H54 (cell line): ENCODE measurements at places on chromosomes 2 and 18.

- DNase-seq, result no peak
Observed at GRCh38 chr18:26487437-26487836, 60.9 kb downstream of the KCTD1 start.

DNA sequence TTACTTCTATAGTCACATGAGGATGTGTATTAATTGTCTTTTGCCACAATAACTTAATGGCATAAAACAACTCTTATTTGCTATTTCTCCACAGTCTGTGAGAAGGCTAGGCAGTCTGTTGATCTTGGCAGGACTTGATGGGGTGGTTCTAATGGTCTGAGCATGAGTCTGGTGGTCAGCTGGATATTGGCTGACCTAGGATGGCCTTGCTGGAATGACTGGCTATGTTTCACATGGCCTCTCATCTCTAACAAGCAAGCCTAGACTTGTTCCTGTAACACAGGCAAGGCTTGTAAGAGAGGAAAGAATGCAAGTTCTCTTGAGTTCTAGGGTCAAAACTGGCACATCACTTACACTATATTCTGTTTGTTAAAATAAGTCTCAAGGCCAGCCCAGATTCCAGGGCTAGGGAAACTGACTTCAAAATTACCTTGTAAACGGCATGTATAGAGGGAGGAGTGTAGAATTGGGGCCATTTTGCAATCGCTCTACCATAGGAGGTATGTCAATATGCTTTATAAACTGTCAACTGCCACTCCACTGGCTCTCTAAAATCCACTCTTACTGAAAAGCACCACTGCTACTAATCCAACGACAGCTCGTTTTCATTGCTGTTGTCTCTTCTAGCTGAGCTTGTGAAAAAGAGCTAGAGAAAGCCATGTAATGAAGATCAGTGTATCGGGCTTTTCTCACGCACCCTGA lies 325.0 kb upstream of the PKDCC start:
- no peak for DNase-seq

- no peak for DNase-seq
Observed at GRCh38 chr2:182606728-182607681, 109.1 kb upstream of the DNAJC10 start.

DNA sequence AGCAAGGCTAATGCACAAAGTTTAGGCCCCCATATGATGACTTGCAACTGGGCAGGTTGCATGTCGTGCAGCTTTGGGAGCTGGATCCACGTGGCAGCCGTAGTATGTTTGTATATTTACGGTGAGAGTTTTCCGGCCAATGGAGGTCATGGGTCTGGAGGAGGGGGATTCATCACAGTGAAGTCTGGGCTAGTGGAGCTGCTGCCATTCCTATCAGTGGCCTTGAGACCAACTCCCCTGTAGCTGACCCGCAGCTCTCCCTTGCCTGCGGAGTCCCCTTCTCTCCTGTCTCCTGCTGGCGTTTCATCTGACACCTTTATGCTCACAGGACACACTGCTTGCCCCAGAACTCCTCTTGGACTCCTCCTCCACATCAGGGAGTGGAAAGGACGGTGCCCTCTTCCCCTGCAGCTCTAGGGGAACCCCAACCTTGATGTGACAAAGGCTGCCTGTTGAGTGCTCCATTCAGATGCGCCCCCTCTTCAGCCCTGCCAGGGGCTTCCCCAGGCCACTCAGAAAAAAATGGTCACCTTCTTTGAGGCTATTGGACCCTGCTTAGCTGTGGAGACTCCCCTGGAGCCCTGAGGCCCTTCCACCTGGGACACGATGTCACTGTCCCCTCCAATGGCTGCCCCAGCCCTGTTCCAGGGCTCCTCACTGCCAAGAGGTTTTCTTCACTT lies 121.7 kb downstream of the PXDN start:
- no peak for DNase-seq

GRCh38 chr2:71212336-71212735 lies 14.6 kb downstream of the PAIP2B start:
- no peak for DNase-seq

- DNase-seq, result no peak
Observed at GRCh38 chr2:186690786-186691185, 3.1 kb upstream of the FAM171B start.

DNA sequence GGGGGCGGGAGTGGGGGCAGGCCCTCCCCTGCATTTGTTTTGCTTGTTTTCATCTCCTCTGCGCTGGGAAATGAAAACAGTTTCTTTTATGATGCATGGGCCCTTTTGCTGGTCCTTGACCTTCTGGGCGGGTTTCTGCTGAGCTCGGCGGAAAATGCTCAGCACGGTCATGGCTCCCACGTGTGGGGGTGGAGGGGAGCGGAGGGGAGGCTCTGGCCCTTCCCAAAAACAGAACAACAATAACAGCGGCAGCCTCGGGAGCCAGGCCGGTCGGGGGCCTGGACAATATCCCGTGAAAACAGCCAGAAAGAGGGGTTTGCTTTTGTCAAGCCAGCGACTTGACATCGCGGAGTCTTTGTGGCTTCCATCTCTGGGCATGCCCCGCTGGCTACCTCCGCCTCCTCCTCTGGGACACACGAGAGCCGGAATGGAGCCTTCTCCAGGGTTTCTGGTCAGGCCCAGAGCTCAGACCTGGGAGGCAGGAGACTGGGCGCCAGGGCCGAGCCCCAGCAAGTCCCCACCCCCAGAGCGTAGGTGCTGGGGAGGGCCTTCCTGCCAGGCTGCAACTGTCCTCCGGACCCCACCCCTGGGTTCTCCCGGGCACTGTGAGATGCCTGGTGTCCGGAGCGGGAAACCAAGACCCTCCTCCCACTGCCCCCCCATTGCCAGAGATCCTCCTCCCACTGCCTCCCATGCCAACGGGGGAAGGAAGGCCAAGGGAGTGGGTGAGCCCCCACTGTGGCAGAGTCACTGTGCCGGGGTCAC lies 35.9 kb upstream of the SNED1 start:
- no peak for DNase-seq

GRCh38 chr2:102703748-102704147 lies 58.1 kb upstream of the TMEM182 start:
- DNase-seq, result no peak

DNA sequence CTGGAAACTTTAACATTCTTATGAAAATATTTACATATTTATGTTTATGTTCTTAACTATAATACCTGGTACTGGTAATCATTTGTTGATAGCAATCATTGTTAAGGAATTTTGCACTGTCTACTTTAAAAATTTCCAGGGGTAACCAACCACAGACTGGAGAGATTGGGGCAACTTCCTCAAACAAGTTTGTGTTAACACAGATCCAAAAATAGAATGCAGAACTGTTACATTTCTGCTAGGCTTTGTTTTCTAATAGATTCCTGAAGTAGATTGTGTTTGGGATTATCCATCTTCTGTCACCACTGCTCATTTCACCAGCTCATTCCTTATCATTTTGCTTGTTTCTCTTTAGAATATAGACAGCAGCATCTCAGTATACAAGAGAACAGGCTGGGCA lies 23.7 kb downstream of the RNF125 start:
- no peak for DNase-seq

DNA sequence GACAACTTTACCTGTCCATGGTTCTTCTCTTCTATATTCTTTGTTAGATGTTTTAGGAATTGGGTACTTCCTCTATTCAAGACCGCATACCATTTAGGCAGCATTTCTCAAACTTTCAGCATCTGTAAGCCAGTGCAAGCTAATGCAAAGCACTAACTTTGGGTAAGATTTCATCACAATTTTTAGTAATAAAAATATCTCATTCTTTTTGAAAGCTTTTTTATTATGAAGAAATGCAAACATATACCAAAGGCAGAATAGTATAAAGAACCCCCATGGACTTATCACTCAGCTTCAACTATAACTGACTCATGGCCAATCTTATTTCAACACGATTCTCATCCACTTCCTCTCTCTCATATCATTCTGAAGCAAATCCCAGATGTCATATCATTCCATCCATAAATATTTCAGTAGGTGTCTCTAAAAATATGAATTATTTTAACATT lies 32.9 kb downstream of the INO80C start:
- no peak for DNase-seq

DNA sequence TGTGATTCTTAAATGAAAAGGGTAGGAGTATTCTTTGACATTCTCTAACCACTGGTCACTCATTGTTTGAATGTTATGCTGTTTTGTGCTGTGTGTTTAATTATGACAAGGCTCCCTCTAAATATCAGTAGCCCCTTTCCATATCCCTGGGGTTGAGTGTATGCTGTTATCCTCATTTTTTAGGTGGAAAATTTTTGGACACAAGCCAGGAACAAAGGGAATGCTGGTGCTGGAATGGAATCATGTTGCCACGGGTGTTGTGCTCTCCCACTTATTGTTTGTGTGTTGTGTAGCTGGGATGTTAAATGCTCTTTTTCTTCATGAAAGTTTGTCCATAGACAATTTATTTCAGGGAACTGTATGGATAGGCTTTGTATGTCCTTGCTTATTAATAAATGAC lies 43.3 kb downstream of the ZNF532 start:
- DNase-seq, result no peak

GRCh38 chr2:129006135-129006886 lies 687.6 kb upstream of the HS6ST1 start:
- DNase-seq, result no peak

GRCh38 chr2:205659922-205660321 lies 22.4 kb upstream of the NRP2 start:
- no peak for DNase-seq

DNA sequence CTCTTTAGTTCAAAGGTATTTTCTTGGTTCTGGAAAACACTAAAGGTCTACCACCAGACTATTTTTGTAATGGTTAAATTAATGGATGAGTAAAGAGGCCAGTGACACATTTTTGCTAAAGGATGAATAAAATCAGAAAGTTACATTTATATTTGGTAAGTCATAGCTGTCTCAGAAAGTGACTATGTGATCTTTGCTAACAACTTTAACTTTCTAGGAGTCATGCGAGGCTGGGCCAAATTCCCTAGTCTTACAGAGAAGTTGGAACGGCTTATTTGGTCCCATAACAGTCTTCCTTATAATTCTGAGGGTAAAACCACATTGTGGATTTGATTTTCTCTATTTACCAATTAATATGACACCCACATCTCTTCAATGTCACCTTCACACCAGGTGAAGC lies 198.1 kb downstream of the PDE1A start:
- DNase-seq, result no peak

GRCh38 chr2:46308081-46308480 lies 10.9 kb downstream of the EPAS1 start:
- DNase-seq, result no peak
